ENCODE measurements at places on chromosomes 3 and 15. TPM values are rescaled to one million over a fixed set of nuclear protein-coding genes. Genes with fewer than 3 reads are reported as not detected.

Gene IL17RD
- 6.1 TPM for total RNA-seq

Gene HYAL3
- total RNA-seq, result 19.0 TPM

Gene SKOR1
- total RNA-seq, result 0.19 TPM

Gene HRH1
- total RNA-seq, result 3.2 TPM

All from airway epithelial cell (primary cell).